ENCODE measurements at places on chromosomes 2 and 18.

DNA sequence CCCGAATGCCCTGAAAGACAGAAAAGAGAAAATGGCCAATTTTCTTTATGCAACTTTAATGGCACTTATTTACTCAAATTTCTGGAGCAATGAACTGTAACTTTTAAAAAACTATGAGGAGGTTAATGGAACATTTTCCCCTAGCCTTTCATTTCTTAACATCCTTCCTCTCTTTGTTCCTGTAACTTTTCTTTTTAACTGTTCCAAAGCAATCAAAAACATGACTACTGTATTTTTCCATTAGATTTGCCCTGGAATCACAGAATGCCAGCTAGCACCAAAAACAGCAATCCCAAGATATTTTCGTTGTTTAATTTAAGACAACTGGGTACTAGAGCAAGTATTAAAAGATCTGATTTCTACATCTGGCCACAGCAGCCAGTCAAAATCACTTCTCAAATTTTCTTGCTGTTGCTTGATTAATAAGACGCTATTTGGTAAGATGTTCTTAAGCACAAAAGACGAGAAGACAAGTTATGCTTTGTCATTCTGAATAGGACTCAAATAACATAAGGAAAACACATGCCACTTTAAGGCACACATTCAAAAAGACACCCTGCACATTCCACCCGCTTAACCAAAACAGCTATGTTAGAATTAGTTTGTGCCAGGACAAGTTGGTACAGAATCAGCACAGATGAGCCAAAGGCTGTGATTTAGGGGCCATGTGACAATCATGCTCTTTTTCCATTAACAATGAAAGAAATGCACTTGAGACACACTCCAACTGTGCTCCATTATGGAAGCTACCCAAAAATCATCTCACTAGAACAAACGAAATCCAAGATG lies 3.6 kb downstream of the STARD7 start:
- DNase-seq, result no peak

DNA sequence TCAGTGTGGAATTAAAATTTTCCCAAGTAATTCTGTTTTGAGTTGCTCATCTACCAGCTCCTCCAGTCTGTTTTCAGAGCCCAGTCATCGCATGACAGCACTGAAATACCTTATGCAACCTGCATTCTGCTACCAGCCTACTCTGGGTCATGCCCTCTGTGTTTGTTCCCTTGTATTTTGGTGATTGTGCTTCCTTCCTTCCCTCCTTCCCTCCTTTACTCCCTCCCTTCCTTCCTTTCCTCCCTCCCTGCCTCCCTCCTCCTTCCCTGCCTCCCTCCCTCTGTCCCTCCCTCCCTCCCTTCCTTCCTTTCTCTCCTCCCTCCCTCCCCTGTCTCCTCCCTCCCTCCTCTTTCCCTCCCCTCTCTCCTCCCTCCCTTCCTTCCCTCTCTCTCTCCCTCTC lies 289.6 kb downstream of the CDH2 start:
- DNase-seq, result no peak

- no peak for DNase-seq
Observed at GRCh38 chr18:14015416-14015815, 100.1 kb upstream of the MC2R start.

GRCh38 chr2:63665846-63666475 lies 77.2 kb downstream of the MDH1 start:
- no peak for DNase-seq

DNA sequence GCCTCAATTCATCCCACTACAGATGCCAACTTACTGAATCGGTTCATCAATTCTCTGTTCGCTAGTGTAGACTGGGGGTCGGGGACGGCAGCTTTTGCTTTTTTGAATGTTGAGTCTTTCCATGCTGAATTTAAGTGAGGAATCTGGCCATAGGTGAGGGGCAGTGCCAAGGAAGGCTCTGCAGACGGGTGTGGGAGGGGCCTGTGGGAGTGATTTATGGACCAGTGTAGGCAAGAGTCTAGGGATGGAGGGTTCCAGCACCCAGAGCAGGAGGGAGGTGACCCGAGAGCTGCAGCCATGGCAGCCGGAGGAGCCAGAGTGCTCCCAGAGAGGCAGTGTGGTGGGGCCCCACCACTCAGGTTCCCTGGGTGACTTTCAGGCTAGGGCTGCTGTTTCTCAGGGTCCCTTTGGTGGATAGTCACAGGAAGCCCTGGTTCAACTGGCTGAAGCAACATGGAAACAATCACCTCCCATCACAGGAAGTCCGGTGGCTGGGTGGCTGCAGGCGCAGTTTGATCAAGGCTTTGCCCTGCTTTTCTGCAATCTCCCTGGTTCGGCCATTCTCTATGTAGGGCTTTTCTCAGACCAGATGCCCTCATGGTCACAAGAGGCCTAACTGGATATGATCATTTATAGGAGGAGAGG lies 16.9 kb upstream of the TEX44 start:
- DNase-seq, result no peak

GRCh38 chr2:119119999-119120756 lies 38.4 kb downstream of the C1QL2 start:
- no peak for DNase-seq

DNA sequence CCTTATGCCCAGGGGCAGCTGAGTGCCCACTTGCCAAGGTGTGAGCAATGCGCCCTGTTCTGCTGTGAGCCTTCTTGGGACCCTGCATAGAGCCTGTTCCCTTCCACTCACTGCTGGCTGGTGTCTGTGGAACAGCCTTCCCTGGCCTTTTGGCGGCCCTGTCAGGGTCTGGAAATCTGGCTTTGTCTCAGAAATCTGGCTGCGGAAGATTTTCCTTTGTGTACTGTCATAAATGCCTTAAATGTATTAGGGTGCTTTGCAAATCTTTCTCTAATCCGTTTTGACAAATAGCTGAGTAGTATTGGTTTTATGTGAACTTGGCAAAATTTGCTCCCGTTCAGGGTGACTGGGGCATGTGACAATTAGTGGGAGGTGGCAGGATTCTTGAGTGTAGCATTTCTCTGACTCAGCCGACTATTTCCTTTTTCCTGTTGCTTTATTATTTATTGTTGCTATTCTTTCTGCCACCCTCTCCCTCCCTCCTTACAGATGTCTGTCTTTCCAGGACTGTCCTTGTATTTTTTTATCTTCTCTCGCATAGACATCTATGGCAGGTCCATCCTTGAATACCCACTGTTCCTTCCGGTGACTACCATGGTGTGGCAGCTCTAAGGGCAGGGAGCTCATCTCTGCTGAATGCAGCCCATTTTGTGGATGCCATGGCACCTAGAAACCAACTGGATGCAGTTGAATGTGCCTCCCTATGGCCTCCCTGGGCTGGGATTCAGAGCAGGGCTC lies 41.8 kb downstream of the LDLRAD4 start:
- no peak for DNase-seq

DNA sequence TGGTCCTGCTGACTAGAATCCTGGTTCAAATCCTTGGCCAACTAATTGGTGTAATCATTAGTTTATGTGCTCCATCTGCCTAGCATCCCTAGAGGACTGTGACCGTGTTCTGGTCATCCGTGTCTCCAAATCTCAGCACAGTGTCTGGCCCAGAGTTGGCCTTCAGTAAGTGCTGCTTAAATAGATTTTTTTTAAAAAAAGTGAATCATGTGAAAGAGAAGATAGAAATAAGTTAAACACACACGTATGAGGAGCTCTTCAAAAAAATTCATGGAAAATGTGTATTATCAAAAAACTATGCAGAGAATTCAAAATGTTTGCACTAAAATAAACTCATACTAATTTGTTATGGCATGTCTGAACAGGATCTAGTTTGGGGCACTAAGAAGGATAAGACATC lies 129.3 kb upstream of the TLK1 start:
- no peak for DNase-seq

- no peak for DNase-seq
Observed at GRCh38 chr2:217394510-217395351, 534.9 kb upstream of the TNP1 start.

GRCh38 chr18:37565101-37565976 lies at the start of gene CELF4:
Gene CELF4, minus strand, starts transcription at chr18:37565798.
- DNase-seq, result no peak

GRCh38 chr2:144361742-144362141 lies 158.2 kb downstream of the ZEB2 start:
- DNase-seq, result no peak

DNA sequence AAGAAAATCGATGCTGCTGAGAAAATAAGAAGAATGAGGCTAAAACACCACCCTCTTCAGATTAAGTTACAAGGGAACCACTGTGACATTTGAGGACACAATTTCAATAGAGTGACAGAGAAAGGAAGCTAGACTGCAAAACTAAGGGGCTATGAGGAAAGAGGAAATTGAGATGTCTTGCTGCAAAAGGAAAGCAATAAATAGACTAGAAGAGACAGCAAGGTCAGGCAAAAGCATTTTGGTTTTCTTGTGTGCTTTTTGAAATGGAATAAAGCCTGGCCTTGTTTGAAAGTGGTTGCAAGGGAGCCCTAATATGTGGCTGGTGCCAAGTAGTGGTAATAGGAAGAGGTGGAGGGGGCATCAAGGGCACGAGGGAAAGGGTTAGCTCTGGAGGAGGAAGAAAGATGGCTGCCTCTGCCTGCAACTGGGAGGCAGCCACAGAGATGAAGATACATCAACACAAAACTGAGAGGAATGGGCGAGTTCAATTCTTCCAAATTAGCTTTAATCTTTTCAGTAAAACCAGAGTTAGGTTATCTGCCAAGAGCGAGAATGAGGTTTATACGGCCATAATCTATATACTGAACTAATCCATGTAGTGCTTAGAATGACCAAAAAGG lies 1.2 kb upstream of the MRO start:
- no peak for DNase-seq

- no peak for DNase-seq
Observed at GRCh38 chr18:40944576-40944975, 1010.5 kb upstream of the PIK3C3 start.

DNA sequence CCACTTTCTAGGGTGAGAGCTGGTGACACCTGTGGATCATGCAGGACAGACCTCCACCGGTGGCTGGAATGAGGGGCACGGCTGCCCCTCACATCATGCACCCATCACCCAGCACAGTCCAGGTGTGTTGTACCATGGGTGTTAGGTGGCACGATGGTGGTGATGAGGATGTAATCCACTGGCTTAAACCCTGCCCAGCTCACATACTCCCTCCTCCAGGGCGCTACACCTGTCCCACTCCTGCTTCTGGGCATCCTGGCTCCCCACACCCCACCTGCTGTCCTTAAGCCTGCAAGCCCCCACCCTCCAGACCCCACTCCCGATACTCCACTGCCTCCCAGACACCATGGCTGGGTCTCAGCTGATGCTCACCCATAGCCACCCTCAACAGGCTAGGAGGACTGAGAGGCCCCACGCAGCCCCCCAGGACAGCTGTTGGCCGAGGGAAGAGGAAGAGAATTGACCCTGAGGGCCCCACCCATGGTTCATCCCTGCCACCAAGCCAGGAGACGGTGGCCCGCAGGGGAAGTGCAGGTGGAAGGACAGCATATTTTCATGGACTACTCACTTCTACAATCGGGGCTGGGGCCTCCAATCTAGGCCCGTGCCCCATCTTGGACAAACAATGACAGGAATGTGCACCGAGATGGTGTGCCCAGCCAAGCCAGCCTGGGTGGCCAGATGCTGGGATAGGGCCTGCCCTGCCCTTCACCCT lies 34.3 kb downstream of the MAL start:
- no peak for DNase-seq

- DNase-seq, result no peak
Observed at GRCh38 chr2:134361648-134362047, 107.8 kb downstream of the MGAT5 start.

- DNase-seq, result no peak
Observed at GRCh38 chr18:50622865-50623393, 63.0 kb downstream of the MAPK4 start.

DNA sequence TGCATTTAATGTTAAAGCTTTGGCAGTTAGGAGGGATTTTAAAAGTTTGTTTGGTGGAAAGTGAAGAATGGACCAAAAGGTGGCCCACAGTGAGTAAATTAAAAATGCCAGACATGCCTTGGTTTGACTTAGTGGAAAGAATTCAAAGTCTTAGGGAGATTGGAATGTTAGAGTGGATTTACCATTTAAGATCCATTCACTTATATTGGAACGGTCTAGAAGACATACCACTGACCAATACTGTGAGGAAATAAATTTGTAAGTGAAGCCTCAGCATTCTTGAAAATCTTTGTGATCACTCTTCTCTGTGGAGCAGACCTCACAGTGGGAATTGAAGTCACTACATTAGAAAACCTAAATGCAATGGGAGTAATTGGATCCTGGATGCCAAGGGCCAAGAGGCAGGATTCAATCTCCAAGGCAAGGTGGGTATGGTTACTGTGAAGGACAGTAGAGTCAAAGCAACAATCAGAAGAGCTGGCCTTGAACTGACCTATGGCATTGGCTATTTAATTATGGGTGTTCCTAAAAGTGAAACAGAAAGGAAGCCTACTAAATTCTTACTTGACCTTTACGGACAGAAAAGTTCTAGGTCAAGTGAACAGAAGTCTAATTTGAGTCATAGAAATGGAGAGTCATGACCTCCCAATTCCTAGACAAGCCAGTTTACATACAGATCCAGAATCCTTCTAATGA lies 40.2 kb upstream of the VRK2 start:
- no peak for DNase-seq

GRCh38 chr2:26900831-26901321 lies 52.9 kb downstream of the DPYSL5 start:
- DNase-seq, result no peak

- no peak for DNase-seq
Observed at GRCh38 chr2:49837561-49838293, 683.4 kb upstream of the FSHR start.

GRCh38 chr2:172253190-172254052 lies 150.7 kb upstream of the DLX2 start:
- DNase-seq, result no peak

DNA sequence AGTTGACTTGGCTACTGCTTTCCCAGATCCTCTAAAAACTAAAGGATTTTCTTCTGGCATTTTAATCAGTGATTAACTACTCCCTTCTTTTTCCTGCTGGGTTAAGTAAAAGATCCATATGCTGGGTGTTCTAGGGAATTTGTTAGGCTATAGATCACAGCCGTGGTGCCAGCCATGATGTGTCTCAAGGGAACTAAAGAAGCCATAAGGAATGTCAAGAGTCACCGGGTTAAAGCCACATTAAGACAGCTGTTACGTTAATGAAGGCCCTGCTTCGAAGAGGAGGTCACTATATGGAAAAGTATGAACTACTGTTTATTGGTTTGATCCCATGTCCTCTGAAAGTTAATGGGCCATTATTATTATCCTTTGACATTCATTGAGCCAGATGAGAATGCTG lies 70.7 kb downstream of the PAX3 start:
- no peak for DNase-seq

GRCh38 chr2:105744909-105745853 lies at the start of gene NCK2:
Gene NCK2, plus strand, starts transcription at chr2:105744912. Its CDS starts 110,152 bp downstream, at chr2:105855064.
- no peak for DNase-seq

DNA sequence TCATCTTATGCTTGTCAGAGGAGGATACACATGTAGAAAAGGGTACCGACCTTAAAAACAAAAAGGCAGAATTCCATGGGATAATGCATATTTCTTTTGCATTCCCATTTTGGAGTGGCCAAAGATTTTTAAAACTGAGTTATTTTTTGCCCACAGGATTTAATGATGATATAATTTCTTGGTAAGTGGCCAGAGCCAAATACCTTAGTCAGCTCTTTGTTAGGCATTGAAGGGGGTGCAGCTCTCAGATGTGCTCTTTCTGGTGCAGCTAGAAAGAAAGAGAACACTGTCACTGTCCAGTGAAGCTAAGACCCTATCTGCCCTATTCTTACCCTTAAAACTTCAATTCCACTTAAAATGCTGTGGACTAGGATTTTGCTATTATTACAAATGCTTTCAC lies 10.8 kb downstream of the COQ10B start:
- no peak for DNase-seq

GRCh38 chr18:61335684-61336555 lies 2.7 kb downstream of the CDH20 start:
- DNase-seq, result no peak

Data from cortex of kidney (tissue), 1 donor.